Natural killer cell treated with Interleukin-12 subunit alpha and Interleukin-12 subunit beta and Interleukin-15 and Interleukin-18, amount 100 ng/mL, for 72 hours (primary cell): ENCODE measurements at places on chromosomes 2 and 18.
A peak's percentile ranks its signal among the peaks of the same experiment; 100 is the strongest.

GRCh38 chr2:53033411-53033810, 734.2 kb upstream of the CHAC2 start:
- no peak for DNase-seq

- no peak for DNase-seq
Measured at GRCh38 chr2:10354399-10354798, 51.7 kb downstream of the HPCAL1 start.

DNA sequence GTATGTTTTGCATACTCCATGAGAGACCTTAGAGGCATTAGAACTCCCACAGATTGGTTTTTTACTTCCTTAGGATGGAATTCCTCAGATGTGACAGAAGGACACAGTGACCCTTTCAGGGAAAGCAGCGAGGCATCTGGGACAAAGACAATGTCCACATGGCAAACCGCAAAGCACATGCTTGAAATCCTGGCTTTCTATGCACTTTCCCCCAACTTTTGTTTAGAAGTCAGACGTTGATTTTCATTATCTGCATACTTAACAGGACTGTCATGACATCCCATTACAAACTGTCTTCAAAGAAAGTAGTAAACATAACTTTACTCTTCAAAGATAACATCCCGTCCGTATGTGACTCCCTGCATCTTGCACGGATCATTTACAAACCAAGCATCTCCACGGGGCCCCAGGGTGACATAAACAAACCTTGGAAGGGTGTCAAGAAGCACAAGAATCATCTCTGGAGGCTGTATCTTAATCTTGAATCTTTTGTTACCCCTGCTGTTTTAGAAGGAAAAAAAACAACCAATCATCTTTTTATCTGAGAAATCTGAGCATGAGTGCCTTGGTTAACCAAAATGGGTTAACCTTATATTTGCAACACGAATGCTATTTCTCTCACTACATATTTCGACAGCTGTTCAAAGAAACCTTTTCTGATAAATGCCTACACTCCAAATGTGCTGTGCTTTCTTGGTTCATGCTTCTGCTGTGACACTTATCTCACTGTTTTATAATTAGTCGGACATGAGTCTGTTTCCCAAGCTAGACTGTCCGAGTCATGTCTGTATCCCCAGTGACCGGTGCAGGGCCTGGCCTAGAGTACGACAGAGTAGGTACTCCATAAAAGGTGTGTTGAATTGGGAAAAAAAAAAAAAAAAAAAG, 90.8 kb downstream of the CCBE1 start:
- no peak for DNase-seq

GRCh38 chr18:9856092-9856491, 29.7 kb upstream of the TXNDC2 start:
- no peak for DNase-seq

- DNase-seq, result no peak
Measured at GRCh38 chr2:217998926-217999594, 3.7 kb downstream of the TNS1 start.

DNA sequence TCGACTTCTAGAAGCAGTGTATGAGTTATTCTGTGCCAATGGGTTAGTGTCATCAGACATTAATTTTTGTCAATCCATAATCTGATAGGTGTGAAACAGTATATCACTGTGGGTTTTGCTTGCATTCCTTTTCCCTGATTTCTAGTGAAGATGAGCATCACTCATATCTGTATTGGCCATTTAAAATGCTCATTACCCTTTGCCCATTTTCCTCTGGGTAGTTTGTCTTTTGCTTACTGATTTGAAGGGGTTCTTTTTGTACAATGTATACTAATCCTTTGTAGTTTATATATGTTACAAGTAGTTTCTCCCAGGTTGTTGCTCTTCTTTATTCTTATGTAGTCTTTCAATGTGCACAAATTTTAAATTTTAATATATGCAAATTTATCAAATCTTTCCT, 152.2 kb downstream of the TPGS2 start:
- no peak for DNase-seq

- DNase-seq, result no peak
Measured at GRCh38 chr2:146481629-146482028, 1363.2 kb upstream of the ACVR2A start.

DNA sequence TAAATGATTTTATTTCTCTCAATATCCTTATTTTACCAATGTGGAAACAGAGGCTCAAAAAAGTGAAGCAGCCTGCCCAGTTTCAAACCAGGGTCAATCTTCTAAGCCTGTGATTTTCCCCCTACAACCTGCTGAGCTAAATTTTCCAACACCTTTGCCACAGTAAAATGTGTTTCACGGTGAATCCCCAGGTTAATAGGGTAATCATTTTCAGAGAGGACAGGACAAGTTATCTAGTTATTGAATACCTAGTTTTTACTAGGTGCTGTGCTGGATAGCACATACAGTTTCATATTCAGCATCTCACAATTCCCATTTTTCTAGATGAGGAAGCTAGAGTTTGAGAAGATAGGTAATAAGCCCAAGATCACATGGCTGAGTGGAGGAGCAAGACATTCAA, 236.6 kb downstream of the PTH2R start:
- no peak for DNase-seq

DNA sequence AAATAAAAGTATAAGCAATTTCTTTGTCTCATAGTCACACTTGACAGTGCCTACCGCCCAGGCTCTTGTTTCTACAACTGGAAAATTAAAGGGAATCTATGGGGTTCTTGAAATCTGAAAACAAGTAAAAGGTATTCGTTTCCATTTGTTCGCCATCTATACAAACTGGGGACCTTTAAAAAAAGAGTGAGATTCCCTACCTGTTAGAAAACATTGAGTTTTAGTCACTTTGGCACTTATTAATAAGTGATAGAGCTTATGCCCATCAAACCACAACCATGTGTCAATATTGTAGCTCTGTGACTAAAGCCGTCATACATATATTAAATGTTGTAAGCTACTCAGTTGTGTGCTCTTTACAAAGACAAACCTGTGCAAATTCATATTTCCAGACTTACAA, 13.2 kb downstream of the FN1 start:
- DNase-seq, result no peak

DNA sequence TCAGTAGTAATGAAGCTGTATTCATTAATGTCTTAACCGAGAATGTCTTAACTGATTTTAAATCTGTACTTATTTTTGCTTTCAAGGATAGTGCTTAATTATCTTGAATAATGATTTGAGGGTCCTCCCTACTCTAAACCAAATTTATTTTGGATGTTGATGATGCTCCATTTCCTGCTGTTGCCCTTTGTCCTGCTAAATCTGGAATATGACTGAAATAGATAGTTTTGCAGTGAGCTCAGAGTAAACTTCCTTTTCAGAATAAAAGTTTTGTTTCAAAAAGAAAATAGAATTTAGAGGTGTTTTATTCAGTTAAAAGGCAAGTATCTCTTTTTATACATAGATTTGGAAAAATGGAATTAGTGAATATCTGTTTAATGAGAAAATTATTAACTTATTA, 8.1 kb downstream of the NBEAL1 start:
- DNase-seq, result no peak

DNA sequence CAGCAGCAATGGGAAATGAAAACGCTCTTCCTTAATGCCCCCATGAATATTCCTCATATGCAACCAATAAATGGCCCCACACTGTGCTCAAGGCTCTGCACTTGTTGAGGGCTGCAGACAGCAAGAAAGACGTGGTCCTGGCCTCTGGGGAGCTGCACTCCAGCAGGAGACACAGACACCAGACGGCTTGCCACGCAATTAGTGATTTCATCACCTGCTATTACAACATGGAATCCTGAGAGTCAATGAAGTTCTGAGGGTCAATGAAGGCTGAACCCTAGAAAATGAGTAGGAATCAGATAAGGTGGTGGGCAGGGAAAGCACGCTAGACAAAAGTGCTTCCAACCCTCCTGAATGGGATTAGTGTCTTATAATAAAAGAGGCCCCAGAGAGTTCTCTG, 18.9 kb downstream of the CREG2 start:
- no peak for DNase-seq

GRCh38 chr2:173898996-173899395, 66.2 kb downstream of the SP3 start:
- DNase-seq, result no peak

GRCh38 chr2:240259924-240260529, 119.6 kb upstream of the OTOS start:
- no peak for DNase-seq

DNA sequence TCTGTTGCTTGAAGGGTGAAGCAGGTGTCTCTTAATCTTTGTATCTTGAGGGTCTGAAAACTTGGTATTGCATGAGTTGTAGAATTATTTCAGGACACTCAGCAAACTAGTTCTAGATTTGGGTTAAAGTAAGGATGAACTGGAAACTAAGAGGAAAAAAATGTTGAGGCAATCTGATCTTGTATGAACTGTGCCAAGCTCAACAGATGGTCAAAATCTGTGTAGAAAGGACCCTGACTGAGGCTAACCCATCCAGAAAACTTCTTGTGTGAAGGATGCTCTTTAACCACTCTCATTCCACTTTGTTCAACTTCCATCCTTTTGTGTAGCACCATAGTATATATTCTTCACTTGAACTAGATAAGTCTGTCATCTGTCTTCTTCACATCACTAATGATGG, 861.7 kb downstream of the SLC4A3 start:
- no peak for DNase-seq

DNA sequence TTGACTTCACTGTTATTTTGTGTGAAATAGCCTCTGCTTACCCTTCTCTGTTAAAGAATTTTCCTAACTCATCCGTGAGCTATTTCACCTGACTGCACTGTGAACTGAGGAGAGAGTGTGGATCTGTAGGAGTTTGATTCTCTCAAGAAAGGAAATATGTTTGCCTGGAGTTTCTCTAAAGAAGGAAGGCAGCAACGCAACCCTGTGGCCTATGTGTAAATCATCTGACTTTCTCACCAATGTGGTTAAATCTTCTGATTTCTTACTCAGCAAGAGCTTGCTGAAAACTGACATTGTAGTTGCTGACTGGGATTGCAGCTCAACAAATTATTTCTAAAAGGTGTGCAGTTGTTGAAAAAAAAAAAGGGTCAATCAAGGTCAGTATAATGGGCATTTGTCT, 153.9 kb upstream of the PELI1 start:
- no peak for DNase-seq

- peak; percentile 74 for DNase-seq
Measured at GRCh38 chr2:108565778-108566375, 31.6 kb downstream of the LIMS1 start.

- no peak for DNase-seq
Measured at GRCh38 chr18:77993188-77993981, 743.7 kb downstream of the GALR1 start.

- DNase-seq, result no peak
Measured at GRCh38 chr18:64037812-64038414, 68.0 kb downstream of the SERPINB8 start.

DNA sequence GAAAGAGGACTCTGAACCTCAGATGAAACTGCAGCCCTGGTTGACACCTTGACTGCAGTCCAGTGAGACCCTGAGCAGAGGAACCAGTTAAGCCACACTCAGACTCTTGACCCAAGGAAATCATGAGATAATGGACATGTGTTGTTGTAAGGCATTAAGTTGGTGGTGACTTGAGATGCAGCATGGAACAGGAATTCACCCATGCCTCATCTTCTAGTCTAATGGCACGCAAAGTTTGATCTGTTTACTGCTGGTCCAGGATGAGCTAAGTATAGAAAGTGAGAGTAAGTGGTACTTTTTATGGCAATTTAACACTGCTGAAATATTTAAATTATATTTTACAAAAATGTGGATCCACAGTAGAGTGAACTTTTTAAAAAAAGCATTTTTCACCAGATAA, 51.3 kb upstream of the LTBP1 start:
- no peak for DNase-seq

- DNase-seq, result no peak
Measured at GRCh38 chr18:22399949-22400348, 17.8 kb downstream of the CTAGE1 start.

DNA sequence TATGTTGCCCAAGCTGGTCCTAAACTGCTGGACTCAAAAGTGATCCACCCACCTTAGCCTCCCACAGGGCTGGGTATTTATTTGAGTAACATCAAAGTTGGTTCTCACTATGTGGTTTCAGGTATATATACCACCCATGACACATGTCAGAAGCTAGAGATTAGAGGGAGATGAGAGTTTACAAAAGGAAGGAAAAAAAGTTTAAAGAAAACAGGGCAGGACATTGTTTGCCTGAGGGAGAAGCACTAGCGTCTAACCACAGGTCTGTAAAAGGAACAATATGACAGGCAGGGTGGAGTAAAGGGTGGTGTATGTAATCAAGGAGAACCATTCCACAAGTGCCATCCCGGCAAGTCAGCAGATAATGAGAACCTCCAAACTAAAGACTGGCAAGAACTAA, 8.5 kb downstream of the CEP76 start:
- DNase-seq, result no peak

- no peak for DNase-seq
Measured at GRCh38 chr2:72204786-72205503, 57.3 kb upstream of the CYP26B1 start.

DNA sequence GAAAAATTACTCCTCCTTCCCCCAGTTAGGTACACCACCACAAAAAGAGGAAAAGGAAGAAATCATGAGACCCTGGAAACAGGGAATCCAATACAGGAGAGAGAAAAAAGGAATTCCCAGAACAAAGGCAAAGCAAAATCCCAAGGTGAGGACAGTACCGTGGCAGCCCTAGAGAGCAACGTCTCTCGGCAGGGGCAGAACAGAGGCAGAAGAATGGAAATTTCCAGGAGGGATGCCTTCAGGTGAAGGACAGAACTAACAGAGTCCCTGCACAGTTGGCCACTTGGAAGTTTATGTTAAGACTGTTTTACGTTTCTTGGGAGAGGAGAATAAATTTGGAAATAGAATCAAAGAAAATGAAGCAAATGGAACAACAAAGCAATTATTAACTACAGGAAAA, 27.7 kb downstream of the GRB14 start:
- no peak for DNase-seq

DNA sequence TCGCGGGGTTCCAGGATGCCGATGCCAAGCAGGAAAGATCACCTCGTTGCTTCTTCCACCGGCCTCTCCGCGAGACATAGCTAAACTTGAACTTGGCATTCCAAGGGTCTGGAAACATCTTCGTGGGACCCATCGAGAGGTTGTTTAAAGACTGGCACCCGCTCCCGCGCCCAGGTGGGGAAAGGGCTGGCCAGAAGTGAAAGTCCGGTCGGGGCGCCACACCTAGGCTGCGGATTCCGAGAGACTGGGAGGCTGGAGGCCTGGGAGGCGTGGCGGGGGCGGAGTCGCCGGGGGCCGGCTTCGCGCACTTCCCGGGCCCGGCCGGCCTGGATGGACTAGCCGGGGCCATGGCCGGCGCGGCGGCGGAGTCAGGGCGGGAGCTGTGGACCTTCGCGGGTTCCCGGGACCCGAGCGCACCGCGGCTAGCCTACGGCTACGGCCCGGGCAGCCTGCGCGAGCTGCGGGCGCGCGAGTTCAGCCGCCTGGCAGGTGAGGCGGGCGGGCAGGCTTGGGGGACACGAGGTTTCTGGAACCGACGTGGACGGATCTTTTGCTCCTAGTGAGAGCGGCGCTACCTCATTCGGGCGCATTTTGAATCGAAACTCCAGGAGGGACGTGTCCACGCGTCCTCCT, at the start of gene MOCOS:
Gene MOCOS (plus strand): TSS at position 305 of the 633 bp plus-strand sequence. CDS start 43 bp downstream, at position 348.
- DNase-seq, result peak; percentile 70

GRCh38 chr2:49940626-49941025, 786.3 kb upstream of the FSHR start:
- no peak for DNase-seq
